Hindlimb muscle (tissue), 1 donor: ENCODE measurements at places on chromosomes 4 and X.

DNA sequence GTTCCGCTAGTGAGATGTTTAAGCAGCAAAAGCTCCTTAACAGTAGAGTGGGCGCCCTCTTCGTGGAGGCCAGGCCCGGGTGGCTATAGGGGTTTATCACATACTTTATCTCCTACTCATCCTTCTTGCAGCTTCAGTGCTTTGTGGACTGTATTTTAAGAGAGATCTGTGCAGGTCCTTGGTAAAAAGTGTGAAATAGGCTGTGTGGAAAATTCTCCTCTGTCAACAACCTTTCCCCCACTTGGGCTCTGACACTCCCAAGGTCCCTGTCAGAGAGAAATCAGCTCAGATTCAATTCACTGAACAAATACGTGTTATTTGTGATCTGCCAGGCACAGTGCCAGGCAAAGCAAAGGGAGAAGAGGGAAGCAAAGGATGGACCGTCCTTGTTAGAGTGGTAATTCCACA is 214.3 kb upstream of the PPARGC1A start:
- DNase-seq: no peak

- no peak for DNase-seq
Measured at GRCh38 chr4:149825336-149825735, 9.7 kb upstream of the IQCM start.

GRCh38 chrX:72208126-72208800 is 26.7 kb downstream of the PIN4 start:
- peak; percentile 51 for DNase-seq

DNA sequence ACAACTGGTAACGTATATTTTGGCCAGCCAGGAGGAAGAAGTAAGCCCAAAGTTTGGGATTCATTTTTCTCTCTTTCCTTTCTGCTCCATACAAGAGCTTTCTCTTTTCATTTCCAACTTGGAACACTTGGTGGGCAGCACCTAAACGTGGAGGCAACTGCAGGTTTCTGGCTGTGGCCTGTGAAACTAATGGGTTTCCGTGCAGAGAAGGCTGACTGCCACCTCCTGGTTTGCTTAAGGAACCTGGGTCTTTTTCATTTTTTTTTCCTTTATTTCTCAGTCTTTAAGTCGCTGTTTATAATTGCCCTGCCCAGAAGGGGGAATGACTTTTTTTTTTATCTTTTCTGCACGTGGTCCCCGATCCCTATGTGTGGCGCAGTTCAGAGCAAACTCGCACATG is 15.4 kb downstream of the ZNF718 start:
- DNase-seq: no peak

DNA sequence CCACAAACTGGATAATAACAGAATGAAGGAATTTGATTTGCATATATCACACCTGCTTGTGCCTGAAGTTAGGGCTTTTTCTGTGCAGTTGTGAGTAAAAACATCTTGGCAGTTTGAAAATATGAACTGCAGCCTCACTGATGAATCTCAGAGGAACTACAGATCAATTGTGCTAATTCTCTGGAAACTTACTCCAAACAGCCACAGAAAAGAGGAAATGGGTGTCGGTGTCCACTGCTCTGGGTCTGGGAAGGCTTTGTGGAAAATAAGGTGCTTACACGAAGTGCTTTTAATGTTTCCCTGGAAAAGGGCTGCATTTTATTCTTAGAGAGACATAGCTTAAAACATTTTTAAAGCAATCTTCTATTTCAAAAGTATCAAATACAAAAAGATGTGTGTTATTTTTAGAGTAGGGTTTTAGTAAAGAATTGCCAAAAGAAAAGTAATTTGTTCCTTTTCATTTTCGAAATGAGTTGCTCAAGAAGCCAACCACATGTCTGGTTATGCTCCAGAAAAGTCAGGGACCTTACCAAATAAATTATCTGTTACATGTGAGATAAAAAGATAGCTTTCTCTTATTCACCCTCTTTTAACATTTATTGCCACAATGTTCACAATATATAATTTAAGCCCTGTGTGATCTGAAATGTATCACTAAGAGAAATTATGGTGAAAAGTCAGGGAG is 240.1 kb downstream of the FRAS1 start:
- DNase-seq: peak; percentile 40

- peak; percentile 42 for DNase-seq
Measured at GRCh38 chr4:183797445-183798300, 107.4 kb upstream of the STOX2 start.

GRCh38 chr4:106795326-106795725 is 240.8 kb downstream of the DKK2 start:
- no peak for DNase-seq

GRCh38 chrX:119688911-119689321 is 4.1 kb downstream of the SEPTIN6 start:
- no peak for DNase-seq

GRCh38 chr4:89469930-89470375 is 162.4 kb upstream of the GPRIN3 start:
- DNase-seq: no peak

GRCh38 chrX:32744921-32745320 is 466.4 kb downstream of the DMD start:
- peak; percentile 12 for DNase-seq

- no peak for DNase-seq
Measured at GRCh38 chrX:30283456-30284200, 25.6 kb downstream of the NR0B1 start.
